Stimulated activated CD4-positive, alpha-beta T cell treated with anti-CD3 and anti-CD28 coated beads, Interleukin-1b, Interleukin-23, amount 100 ng/mL, for 48 hours (primary cell): ENCODE measurements at places on chromosomes 4 and X.

- no peak for DNase-seq
Observed at GRCh38 chrX:38986586-38986985, 185.3 kb downstream of the MID1IP1 start.

GRCh38 chr4:82428969-82429727 is 1.1 kb downstream of the HNRNPDL start:
- DNase-seq = peak; percentile 93

DNA sequence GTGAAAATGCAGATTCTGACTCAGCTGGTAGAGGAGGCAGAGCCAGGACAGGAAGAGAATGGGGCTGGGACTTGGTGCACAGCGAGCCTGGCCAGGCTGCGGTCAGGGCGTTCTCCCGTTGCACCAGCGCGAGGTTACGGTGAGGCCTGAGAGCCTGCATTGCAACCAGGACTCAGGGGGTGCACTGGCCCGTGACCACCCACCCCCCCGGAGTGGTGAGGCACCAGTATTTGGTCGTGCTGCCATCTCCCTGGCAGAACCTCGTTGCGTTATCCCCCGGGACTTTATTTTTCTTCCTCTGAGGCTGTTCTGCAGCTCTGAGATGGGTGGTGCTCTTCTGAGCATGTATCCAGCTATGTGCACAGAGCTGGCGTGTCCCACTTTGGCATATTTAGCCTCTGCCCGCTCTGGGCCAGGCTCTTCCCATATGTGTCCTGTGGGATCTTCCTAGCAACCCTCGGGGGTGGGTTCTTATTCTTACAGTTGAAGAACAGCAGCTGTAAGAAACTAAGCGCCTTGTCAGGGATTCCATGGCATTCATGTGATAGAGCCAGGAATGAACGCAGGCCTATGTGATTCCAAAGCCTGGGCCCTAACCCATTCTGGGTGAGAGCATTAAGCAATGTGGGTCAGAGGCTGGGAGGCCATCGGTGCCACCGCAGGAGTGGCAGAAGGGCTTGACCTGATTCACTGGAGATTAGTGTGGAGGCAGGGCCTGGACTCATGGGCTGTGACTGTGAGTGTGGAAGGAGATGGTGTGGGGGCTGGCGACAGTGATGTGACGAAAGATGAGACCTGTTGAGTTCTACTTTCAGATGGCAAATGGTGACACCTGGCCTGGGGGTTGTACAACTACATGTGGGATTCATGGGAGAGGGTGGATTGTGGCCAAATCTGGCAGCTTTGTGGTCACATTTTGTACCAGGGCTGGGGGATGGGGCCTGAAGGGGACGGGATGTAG is 3.1 kb downstream of the TADA2B start:
- no peak for DNase-seq

DNA sequence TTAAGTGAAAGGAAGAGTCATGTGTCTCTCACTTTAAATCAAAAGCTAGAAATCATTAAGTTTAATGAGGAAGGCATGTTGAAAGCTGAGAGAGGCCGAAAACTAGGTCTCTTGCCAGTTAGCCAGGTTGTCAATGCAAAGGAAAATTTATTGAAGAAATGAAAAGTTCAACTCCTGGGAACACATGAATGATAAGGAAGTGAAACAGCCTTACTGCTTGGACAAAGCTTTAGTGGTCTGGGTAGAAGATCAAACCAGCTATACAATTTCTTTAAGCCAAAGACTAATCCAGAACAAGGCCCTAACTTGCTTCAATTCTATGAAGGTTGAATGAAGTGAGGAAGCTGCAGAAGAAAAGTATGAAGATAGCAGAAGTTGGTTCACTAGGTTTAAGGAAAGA is 24.9 kb downstream of the RHOH start:
- no peak for DNase-seq

DNA sequence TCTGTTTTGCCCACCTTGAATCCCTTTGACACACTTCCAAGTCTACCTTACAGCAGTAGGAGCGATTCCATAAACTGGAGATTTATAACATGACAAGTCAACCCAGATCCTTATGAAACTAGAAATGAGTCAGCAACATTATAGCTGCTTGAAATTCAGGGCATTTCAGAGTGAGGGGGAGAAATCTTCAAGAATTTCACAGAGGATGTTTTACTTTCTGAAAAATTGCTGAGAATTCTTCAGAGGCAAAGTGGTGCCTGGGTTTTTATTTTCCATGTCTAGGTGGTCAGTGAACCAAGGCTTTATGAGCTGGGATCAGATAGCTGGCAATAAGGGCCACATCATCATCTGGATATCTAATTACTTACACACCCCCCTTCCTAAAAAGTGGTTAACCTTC is 119.8 kb downstream of the PPARGC1A start:
- DNase-seq = no peak

GRCh38 chr4:2253160-2254084 is 8.5 kb downstream of the MXD4 start:
- peak; percentile 0 for DNase-seq

DNA sequence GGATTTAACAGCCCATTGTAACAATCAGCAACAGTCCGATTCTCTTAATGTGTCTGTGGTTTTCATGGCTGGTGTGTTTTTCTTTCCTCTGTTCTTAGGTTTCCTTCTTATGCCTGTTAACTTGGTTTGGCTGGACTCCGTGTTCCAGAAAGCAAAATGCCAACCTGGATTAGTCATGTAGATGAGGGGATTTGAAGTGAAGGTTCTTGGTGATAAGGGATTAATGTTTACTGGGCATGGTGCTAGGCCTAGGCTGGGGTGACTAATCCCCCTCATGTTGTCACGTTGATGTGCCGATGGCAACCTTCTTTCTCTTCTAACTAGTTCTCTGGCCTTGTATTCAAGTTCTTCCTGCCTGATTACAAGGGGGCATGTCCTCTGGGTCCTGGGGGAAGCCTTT is 85.9 kb downstream of the REPS2 start:
- no peak for DNase-seq

DNA sequence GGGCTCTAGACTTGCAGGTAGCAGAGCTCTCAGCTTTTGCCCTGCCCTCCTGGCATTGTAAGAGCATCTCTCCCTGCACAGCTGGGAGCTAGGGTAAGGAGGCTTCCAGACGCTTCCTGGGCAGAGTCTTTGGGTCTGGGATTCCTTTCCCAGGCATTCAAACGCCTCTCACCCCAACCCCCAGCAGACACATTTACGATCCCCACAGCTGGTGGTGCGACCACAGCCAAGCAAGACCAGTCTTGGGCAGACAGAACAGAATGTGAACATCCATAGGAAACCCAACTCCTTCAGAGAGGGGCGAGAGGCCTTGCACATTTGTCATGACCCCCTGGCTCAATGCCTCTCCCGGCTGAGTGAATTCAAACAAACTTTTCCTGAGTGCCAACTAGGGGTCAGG is 38.1 kb upstream of the CD99L2 start:
- DNase-seq = no peak

DNA sequence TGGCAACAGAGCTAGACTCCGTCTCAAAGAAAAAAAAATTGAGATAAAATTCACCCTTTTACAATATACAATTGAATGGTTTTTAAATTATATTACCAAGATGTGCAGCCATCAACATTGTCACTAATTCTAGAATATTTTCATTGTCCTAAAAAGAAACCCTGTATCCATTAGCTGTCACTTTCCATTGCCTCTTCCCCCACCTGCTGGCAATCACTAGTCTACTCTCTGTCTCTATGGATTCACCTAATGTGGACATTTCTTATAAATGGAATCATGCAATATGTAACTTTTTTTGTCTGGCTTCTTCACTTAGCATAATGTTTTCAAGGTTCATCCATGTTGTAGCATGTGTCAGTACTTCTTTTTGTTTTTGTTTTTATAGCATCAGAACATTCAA is 20.8 kb downstream of the ABHD18 start:
- DNase-seq = no peak

DNA sequence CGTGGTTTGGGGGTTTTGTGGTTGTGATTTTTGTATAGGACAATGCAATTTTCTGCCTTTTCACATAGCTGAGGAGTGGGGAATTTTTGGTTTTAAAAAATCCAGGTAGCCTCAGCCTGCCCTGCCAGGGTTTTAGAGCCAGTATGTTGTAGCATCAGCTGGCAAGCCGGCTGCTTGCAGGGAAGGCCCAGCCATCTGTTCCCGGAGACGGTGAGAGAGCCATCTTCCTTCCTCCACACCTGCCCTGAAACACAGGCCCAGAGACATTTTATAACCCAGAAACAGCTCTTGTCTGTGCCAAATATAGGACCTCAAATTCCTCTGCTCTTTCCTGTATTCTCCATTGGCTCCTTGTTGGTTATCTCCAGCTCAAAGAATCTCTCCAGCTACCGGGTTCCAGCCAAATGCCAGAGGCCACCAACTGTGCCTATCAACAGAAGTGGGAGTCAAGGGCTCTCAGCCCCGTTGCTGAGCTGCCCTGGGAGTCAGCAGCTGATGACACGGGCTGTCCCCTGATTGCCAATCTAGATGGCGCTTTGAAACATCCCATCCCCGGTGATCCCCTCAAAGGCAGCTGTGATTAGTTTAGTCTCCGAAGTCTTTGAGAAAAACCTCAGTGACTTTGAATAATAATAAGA is 595.2 kb downstream of the MID1IP1 start:
- no peak for DNase-seq

- DNase-seq = no peak
Observed at GRCh38 chr4:189302719-189303118, 638.0 kb upstream of the FRG1 start.

DNA sequence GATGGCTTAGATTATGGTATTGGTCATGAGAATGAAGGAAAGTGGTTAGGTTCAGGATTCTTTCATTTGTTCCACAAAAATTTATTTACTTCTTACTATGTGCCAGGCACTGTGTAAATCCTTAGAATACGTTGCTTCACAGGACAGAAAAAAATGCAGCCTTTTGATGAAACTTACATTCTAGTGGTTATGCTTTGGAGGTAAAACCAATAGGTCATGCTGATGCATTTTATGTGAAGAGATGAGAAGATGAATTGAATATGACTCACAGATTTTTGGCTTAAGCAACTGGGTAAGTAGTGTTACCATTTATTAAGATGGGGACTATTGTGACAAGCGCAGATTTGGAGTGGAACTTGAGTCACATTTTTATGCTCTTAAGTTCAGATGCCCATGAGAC is 165.3 kb downstream of the GLRA2 start:
- no peak for DNase-seq

GRCh38 chr4:118753685-118754084 is 68.5 kb downstream of the METTL14 start:
- DNase-seq = no peak

DNA sequence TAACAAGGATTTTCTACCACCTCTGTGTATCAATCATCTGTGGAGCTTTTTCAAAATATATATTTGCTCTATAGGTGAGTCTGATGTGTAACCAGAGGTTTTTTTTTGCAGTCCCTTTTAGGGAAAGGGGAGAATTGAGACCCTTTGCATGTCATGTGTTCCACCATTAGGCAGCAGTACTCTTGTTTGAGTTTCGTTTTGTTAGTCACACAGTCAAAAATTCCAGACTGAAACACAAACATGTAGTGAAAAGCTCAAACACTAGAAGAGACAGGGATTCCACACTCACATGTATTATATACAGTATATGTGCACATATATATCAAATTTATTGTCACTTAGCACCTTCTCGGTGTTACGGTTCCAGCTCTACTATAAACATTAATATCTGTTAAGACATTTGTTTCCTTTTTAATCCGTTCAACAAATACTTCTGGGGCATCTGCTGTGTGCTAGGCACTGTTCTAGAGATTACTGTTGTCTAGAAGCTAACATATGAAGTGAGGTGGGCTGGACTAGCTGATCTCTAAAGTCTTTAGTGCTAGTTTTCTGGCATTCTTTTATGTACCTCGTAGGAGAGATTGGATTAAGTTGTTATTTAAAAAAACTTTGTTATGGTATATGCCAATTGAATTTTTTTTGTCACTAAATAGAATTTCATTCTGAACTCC is 5.5 kb downstream of the USP9X start:
- DNase-seq = no peak

- no peak for DNase-seq
Observed at GRCh38 chr4:159369256-159369655, 266.4 kb downstream of the RAPGEF2 start.
